ENCODE measurements at places on chromosomes 13 and 19. TPM values are rescaled to one million over a fixed set of nuclear protein-coding genes. Genes with fewer than 3 reads are reported as not detected.

GRCh38 chr13:98171900-98172589 is 5.0 kb downstream of the RNF113B start:
- H3K4me1 ChIP-seq: no peaks in the 10 kb centered on the region
- H3K36me3 ChIP-seq: no peaks in the 10 kb centered on the region

- no peak overlapping the region for H3K27ac ChIP-seq
- no peaks in the 10 kb centered on the region for H3K27me3 ChIP-seq
- no peak for DNase-seq
- no peak overlapping the region for H3K4me3 ChIP-seq
- H3K36me3 ChIP-seq: no peaks in the 10 kb centered on the region
These were observed 453.9 kb downstream of the COG6 start for GRCh38 chr13:40109351-40109844.

The FFAR1 gene
- 0.14 TPM for total RNA-seq

The CAPN12 gene
- 3.5 TPM for total RNA-seq

- H3K27me3 ChIP-seq: peaks cover 32% of the 10 kb centered on the region
- H3K4me3 ChIP-seq: no peak overlapping the region
- DNase-seq: no peak
- H3K27ac ChIP-seq: no peak overlapping the region
These were observed 5.3 kb downstream of the LYPD4 start for GRCh38 chr19:41839211-41839610.

- H3K27me3 ChIP-seq: peaks cover 6% of the 10 kb centered on the region
- no peak overlapping the region for H3K4me3 ChIP-seq
These were observed 3.8 kb downstream of the BLVRB start for GRCh38 chr19:40461669-40462221.

The CACNG8 gene
- total RNA-seq: not detected

The GARIN5A gene
- total RNA-seq: 0.21 TPM

GRCh38 chr13:98967491-98967890 is 10.4 kb downstream of the DOCK9 start:
- H3K27ac ChIP-seq: no peak overlapping the region
- DNase-seq: no peak
- peaks cover 6% of the 10 kb centered on the region for H3K36me3 ChIP-seq

DNA sequence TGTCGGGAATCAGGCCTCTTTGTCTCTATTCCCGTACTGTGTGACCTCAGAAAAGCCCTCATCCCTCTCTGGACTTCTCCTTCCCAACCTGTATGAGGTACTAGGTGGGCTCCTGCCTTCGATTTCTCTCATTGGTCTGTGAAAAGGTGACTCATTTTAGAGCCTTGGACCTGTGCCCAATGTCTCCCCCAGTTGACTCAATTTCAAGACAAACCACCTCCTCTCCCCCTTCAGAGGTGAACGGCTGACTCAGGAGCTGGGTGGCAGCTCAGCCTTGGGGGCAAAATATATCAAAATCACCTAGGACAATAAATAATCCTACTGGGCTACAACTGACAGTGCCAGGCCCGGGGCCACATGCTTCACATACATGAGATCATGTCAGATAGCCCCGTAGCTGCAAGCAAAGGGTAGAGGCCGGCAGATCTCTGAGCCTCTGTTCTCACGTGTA is 630 bp downstream of the COQ8B start:
- H3K27me3 ChIP-seq: no peaks in the 10 kb centered on the region
- H3K4me3 ChIP-seq: peak overlapping the region; percentile 90
- peaks cover 27% of the 10 kb centered on the region for H3K36me3 ChIP-seq
- peak overlapping the region; percentile 94 for H3K27ac ChIP-seq
- peak; percentile 79 for DNase-seq

GRCh38 chr19:42048992-42049391 is 21.0 kb downstream of the GRIK5 start:
- no peaks in the 10 kb centered on the region for H3K36me3 ChIP-seq
- DNase-seq: peak; percentile 74
- H3K27me3 ChIP-seq: no peaks in the 10 kb centered on the region
- H3K27ac ChIP-seq: peak overlapping the region; percentile 57

DNA sequence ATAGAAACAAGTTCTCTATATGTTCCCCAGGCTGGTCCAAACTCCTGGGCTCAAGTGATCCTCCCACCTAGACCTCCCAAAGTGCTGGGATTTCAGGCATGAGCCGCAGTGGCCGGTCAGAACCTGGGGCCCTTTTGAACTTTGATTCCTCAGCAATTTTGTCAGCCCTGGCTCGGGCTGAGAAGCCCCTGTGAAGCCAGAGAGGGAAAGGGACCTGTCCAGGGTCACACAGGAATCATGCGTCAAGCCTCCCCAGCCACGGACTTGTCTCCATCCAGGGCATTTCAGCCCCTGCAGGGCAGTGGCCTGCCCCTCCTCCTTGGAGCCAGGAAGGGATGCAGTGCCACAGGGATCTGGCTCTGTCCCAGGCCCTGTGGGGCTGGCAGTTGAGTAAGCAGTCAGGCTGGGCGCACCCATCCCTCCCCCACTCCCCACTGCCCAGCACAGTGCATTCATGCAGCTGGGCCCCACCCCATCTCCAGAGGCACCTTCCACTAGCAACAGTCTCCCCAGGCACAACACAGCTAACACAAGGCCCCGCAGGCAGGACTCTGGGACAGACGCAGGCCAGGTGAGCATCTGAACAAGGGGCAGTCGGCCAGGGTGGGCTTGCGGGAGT is at the start of gene CAPS:
Gene CAPS, plus strand, starts transcription at position 516 of the 619 bp plus-strand sequence. CDS start 153 bp downstream, outside the sequence.
- no peaks in the 10 kb centered on the region for H3K4me1 ChIP-seq
- no peaks in the 10 kb centered on the region for H3K27me3 ChIP-seq
- H3K4me3 ChIP-seq: no peak within 1 kb of the TSS
- DNase-seq: no peak
- H3K27ac ChIP-seq: no peak within 1 kb of the TSS

The FGF9 gene
- total RNA-seq: 0.40 TPM

GRCh38 chr19:925087-925525 is 729 bp upstream of the ARID3A start:
- peak overlapping the region; percentile 83 for H3K27ac ChIP-seq
- peak overlapping the region; percentile 86 for H3K4me3 ChIP-seq
- DNase-seq: no peak
- peaks cover 12% of the 10 kb centered on the region for H3K4me1 ChIP-seq
- H3K36me3 ChIP-seq: peaks cover 3% of the 10 kb centered on the region

DNA sequence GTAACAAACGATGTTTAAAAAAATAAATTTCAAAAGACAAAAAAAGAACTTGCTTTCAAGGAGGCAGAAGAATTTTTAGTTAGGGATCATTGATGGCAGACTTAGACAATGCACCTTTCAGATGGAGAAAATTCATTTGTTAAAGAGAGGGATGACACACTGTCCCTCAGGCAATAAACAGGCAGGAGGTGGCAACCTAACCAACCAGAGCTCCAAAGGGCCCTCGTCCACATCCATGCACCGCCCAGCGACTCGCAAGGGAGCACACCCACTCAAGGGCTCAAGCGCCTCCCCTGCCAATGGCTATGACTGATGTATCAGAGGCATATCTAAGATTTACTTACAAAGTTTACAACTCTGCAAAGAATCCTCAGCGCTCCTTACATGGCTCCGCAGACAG is 81.9 kb downstream of the TUBGCP3 start:
- H3K4me3 ChIP-seq: no peak overlapping the region
- no peak overlapping the region for H3K27ac ChIP-seq
- peaks cover 36% of the 10 kb centered on the region for H3K36me3 ChIP-seq
- H3K4me1 ChIP-seq: peaks cover 2% of the 10 kb centered on the region

The NOVA2 gene
- total RNA-seq: not detected

GRCh38 chr19:35587321-35587720 is 1.3 kb downstream of the PMIS2 start:
- no peak overlapping the region for H3K4me3 ChIP-seq
- DNase-seq: no peak
- no peaks in the 10 kb centered on the region for H3K36me3 ChIP-seq
- H3K27me3 ChIP-seq: peaks cover 11% of the 10 kb centered on the region
- H3K27ac ChIP-seq: no peak overlapping the region

GRCh38 chr19:7083076-7083956 is 13.8 kb downstream of the ZNF557 start:
- H3K4me1 ChIP-seq: no peaks in the 10 kb centered on the region
- no peak overlapping the region for H3K27ac ChIP-seq
- no peak for DNase-seq
- H3K27me3 ChIP-seq: no peaks in the 10 kb centered on the region

GRCh38 chr13:101417043-101417406 is 717 bp upstream of the NALCN start:
- peaks cover 34% of the 10 kb centered on the region for H3K27me3 ChIP-seq
- no peak overlapping the region for H3K4me3 ChIP-seq
- H3K36me3 ChIP-seq: no peaks in the 10 kb centered on the region
- H3K27ac ChIP-seq: no peak overlapping the region
- H3K4me1 ChIP-seq: no peaks in the 10 kb centered on the region

GRCh38 chr13:23203516-23203915 is 22.7 kb downstream of the SGCG start:
- H3K27ac ChIP-seq: no peak overlapping the region
- H3K36me3 ChIP-seq: no peaks in the 10 kb centered on the region
- no peak overlapping the region for H3K4me3 ChIP-seq
- no peak for DNase-seq
- H3K27me3 ChIP-seq: no peaks in the 10 kb centered on the region

DNA sequence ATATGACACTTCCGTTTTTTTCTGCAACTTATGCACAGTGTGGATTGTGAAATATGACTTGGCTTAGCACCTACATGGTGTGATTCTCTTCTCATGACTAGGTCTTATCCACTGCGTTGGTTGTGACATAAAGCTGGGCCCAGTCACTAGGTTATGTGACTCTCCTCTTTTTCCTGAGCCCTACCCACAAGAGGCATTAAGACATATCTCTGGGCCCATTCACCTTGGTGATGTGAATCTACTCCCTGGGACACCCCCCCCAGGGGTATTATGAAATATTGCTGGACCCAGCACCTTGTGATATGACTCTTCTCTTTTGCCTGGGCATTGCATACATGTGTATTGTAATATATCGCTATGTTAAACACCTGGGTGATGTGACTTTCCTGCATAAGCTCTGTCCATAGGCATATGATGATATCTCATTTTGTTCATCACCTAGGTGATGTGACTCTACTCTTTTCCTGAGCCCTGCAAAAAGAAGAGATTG is 85.8 kb upstream of the ZNF43 start:
- H3K4me3 ChIP-seq: no peak overlapping the region
- DNase-seq: no peak
- H3K36me3 ChIP-seq: no peaks in the 10 kb centered on the region
- no peak overlapping the region for H3K27ac ChIP-seq

DNA sequence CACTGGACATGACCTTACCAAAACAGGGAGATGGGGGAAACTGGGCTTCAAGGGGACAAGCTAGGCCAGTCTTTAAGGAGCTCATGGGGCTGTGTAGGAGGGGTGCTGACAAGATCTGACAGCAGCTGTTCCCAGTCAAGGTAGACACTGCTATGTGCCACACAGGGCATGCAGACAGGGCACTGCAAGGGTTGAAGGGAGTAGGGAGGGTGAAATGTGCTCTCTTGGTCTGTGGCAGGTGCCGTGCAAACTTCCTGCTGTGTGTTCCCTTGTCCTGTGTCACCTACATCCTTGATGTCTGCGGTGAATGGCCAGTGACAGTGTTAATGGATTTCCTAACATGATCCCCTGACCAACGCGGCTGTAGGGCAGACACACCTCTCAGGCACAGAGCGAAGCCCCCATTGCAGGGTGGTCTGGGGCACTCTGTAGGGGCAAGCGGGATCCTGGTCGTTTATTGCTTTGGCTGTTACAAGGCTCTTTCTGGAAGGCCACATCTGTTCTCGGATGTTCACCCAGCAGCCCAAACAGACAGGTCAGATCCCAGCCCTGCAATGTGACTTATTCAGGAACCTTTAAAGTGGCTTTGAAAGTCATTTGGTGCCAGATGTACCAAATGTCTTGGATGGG is 199.5 kb upstream of the ZNF536 start:
- no peak overlapping the region for H3K27ac ChIP-seq
- H3K4me3 ChIP-seq: no peak overlapping the region
- no peaks in the 10 kb centered on the region for H3K4me1 ChIP-seq
- H3K36me3 ChIP-seq: no peaks in the 10 kb centered on the region
- H3K27me3 ChIP-seq: no peaks in the 10 kb centered on the region
- no peak for DNase-seq

The ZNF615 gene
- total RNA-seq: 5.9 TPM

The ZSCAN4 gene
- not detected for total RNA-seq

DNA sequence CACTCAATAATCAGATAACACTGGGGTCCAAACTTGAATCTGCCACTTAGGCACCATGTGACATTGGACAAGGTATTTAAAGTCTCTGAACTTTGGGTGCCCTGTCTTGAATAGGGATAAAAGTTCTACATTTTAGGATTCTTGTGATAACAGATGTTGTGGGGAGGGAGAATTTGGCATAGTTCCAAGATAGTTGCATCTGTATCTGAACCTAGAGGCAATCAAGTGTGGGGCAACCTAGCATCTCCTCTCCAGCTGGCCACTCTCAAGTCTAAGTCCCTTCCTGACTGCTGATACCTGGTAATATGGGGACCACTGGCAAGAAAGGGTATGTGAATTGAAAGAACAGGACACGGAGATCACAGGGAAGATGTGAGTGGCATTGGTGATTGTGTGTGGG is 256.1 kb downstream of the FOXO1 start:
- H3K36me3 ChIP-seq: peaks cover 2% of the 10 kb centered on the region
- no peaks in the 10 kb centered on the region for H3K27me3 ChIP-seq
- H3K27ac ChIP-seq: no peak overlapping the region
- no peak for DNase-seq
- no peak overlapping the region for H3K4me3 ChIP-seq

DNA sequence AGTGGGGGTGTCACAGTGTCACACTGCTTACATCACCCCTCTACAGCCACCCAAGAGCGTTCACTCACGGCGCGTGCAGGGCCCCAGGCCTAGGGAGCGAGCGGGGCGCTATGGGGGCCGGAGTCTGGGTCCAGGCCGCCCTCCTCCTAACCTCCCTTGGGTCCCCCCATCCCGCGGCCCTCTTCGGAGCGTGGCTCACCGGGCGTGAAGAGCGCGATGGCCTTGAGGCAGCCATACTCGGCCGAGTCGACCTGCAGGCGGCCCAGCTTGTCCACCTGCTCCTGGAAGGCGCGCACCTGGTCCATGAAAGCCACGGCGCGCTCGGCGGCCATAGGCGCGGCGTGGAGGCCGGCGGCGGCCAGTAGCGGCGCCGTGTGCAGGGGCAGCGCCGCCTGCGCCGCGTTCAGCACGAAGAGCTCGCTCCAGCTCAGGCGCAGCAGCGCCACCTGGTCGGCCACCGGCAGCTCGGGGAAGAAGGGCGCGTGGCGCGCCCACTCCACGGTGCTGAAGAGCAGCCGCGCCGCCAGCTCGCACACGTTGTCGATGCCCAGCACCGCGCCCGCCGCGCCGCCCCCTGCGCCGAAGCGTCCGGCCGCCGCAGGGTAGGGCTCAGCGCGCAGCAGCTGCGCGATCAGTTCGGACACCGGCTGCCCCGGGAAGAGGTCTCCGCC is 9.4 kb downstream of the OCEL1 start:
- H3K4me1 ChIP-seq: peaks cover 5% of the 10 kb centered on the region
- H3K27ac ChIP-seq: peak overlapping the region; percentile 86
- H3K27me3 ChIP-seq: no peaks in the 10 kb centered on the region
- peak overlapping the region; percentile 84 for H3K4me3 ChIP-seq
- peaks cover 9% of the 10 kb centered on the region for H3K36me3 ChIP-seq
